ENCODE measurements at places on chromosomes 6 and 20.

DNA sequence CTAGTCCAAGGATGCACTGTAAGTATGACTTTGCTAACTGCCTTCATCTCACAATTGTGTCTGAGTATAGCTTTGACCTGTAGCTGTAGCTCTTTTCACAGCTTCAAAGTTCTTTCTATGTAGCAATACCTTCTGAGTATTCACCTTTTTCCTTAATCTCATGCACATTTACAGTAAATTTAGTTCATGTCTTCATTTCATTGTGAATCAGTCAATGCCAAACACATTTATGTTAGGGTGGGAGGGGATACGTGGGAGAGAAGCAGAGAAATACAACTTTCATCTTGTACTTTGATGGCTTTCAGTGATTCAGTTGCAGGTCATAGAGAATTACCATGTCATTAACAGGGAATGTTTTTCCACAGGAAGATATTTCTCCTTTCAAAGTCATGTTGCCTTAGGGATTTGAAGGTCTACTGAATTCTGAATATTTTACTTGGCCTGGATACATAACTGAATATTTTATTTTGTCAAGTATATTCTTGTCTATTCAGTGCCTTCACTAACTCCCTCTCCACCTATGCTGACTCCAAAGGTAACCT, 119.2 kb downstream of the TINAG start:
- DNase-seq: no peak

- DNase-seq: peak; percentile 85
Observed at GRCh38 chr6:16712931-16713484, 48.3 kb downstream of the ATXN1 start.

DNA sequence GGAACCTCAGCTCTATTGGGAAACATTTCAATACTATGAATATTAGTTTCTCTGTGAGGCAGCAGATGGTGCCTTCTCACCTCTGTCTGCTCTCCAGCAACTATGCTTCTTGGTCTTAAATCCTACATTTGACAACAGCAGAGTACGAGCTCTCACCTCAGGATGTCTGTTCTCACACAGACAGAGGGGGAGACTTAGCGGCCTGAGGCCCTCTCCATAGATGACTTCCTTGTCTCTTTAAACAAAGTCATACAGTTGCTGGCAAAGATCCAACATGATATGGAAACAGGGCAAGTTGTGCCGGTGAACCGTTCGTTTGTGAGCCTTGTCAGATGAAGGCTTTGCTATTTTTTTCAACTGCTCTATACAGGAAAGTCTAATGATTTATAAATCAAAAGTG, 43.7 kb upstream of the GABRR1 start:
- peak; percentile 95 for DNase-seq

DNA sequence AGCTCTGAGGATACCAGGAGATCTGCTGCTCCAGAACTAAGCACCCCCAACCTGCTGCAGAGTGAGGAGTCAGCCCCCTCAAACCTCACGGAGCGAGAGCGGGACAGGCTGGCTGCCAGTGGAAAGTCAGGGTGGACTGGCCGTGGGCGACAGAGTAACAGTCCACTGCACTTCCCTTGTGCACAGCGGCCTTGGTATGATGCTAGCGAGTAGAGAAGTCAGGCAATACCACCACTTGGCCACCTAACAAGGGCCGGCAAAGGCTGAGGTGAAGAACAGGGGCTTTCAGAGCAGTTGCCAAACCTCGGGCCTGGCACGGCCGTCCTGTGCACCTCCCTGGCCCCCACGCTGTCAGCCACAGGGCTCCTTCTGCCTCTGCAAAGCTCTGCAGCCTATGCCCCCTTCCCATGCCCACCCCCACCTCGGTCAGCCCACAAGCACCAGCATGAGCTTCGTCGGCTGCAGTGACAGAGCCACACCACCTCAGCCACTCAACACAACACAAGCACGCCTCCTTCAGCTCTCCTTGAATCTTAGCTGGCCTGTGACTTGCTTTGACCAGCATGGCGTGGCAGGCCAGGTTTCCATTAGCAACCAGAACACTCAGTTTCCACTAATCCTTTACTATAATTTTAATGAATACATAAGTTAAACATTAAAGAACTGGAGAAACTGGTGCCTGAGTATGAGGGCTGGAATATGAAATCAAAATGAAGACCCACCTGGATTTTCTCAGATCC, 127.6 kb upstream of the SNX9 start:
- DNase-seq: no peak

GRCh38 chr6:107550241-107550840, 60.4 kb downstream of the SOBP start:
- DNase-seq: no peak

GRCh38 chr6:23754197-23754596, 371.8 kb upstream of the NRSN1 start:
- peak; percentile 41 for DNase-seq

DNA sequence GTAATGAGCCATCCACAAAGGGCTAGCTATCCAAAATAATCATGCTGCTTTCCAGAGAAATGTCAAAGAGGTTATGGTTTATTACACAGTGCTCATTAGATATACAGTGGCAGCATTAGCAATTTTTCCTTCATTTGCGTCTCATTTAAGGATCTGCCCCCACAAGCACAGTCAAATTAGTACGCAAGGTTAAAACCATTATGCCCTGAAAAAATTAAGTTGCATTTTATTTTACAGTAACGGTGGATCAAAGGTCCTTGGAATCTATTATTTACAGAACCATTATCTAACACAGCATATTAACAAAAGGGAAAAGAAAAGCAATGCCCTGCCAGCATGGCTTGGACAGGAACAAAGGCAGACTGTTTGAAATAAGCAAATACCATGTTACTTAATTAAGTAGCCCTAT, 144.8 kb downstream of the PDSS2 start:
- no peak for DNase-seq

GRCh38 chr20:47252879-47253307, 103.6 kb downstream of the ZMYND8 start:
- DNase-seq: no peak

GRCh38 chr6:157638779-157639178, 184.3 kb upstream of the SNX9 start:
- no peak for DNase-seq

- no peak for DNase-seq
Observed at GRCh38 chr20:35436177-35436573, 1.9 kb downstream of the GDF5 start.

- no peak for DNase-seq
Observed at GRCh38 chr6:102853249-102853955, 1459.9 kb downstream of the GRIK2 start.

- DNase-seq: no peak
Observed at GRCh38 chr20:47370850-47371782, 14.6 kb upstream of the ZMYND8 start.

DNA sequence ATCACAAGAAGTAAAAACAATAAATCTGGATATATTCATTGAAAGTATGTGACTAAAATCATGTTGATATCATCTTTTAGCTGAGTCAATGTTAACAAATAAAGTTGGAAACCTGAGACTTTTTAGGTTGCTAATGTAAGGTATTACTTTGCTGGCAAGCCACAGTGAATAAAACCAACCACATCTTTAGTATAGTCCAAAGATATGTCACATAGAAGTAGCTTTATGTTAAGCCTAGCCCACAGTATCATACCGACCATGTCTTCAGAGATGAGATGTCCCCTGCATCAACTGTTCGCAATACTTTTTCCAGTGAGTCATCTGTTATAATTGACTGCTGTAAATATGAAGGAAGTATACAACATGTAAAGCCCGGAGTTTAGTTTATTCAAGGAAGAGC, 107.6 kb upstream of the MCHR2 start:
- DNase-seq: peak; percentile 18

GRCh38 chr6:8174571-8174970, 72.2 kb upstream of the EEF1E1 start:
- DNase-seq: no peak

DNA sequence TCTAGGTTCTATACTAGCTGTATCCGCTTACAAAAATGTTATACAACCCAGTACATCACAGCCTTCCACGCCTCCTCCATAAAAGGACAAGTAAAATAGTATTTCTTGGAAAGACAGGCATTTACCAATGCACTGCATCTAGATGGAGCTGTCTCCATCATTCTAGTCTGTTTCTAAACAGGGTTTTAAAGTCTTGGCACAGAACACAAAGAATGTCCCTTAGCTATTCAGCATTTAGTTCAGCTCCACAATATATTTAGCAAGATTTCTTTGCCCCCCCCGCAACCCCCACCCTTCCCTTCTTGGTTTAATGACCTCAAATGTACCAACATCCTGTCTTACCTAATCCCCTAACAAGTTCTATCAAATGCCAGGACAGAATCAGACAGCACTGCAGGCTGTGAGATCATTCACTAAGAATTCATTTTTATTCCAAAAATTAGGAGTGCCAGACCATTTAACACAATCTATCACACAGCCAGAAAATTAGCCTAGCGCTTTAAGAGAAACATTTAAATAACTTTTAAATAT, 198.6 kb downstream of the BACH2 start:
- DNase-seq: peak; percentile 73

GRCh38 chr6:141261016-141261671, 871.6 kb upstream of the GJE1 start:
- DNase-seq: no peak

GRCh38 chr6:16503970-16504415, 257.3 kb downstream of the ATXN1 start:
- DNase-seq: peak; percentile 28

DNA sequence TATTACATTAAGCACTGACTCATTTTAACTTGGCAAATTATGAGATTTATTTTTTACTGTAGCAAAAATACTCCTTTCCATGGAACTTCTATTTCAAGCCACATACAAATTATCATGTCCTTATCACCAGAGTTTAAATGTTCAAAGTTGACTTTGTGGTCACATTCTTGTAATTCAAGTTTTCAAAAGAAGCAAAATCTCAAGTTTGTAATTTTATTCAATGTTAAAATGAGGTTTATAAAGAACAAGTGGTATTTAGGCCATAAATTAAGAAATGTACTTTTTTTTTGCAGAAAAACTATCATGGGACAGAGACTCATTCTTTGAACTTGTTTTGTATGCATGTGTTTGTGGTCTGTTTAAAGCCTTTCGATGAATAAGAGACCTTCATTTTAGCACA, 811.5 kb downstream of the TENT5A start:
- no peak for DNase-seq

DNA sequence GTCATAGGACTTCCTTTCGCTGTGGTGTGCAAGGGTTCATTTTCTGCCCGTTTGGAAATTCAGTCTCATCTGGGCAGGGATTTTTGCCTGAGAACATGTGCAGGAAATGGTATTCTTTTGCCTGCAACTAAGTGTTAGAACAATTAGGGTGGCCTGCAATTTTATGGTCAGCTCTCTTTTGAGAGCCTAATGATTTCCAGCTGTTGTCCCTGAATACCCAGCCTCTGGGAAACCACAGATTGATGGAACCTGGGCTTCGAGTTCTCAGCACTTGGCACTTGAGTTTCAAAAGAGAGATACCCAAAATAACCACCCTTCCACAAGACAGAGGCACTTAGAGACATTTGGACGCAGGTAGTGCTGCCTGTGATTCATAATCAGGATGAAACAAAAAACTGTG, 217.2 kb upstream of the FOXA2 start:
- DNase-seq: no peak

- peak; percentile 67 for DNase-seq
Observed at GRCh38 chr6:135179920-135180541, 1.1 kb upstream of the MYB start.

GRCh38 chr6:215335-216034, 76.8 kb upstream of the DUSP22 start:
- DNase-seq: no peak

DNA sequence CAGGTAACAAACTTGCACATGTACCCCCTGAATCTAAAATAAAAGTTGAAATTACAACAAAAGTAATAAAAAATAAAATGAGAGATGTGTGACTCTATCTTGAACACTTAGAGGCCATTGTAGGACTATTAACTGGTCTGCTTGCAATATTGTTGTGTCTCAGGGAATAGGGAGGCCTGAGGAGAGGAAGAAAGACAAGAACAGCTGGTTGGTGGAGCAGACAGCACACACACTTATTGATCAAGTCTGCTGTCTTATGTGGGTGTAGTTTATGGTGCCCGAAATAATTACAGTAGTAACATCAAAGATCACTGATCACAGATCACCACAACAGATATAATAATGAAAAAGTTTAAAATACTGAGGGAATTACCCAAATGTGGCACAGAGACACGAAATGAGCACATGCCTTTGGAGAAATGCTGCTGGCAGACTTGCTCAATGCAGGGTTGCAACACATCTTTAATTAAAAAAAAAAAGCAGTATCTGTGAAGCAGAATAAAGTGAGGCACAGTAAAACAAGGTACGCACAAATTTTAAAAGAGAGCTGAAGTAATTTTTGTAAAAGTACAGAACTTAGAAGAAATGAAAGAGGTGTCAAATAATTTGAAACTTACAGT, 110.1 kb upstream of the HDAC2 start:
- no peak for DNase-seq

DNA sequence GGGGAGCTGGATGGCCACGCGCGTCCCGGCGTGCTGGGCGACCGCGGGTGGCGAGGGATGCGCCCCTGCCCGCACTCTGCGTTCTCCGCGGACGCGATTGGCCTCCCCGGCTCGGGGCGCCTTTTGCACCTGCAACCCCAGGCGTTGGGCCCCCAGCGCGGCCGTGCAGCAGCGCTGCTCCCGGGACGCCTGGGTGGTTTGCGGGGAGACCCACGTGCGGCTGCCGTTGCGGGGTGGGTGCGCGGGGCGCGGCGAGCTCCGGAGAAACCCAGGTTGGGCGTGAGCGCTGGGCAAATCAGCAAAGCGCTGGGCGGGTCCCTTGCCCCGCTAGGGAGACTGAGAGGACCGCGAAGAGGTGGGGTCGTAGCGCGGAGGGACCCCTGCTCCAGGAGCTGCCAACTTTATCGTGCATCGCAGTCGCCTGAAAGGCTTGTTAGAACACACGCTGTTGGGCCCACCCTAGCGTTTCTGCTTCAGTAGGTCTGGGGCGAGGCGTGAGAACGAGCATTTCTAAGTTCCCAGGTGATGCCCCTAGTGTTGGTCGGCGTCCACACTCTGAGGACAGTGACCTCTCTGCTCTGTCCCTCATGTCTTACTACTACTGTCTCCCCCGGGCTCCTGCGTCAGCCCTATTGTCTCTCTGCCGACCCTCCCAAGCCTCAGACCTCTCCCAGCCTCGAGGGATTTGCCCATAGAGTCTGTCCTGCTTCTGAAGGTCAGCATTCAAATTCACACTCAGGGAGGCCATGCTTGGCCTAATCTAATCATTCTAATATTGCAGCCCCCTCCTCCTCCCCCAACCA, 538 bp upstream of the ZFP64 start:
- peak; percentile 79 for DNase-seq

DNA sequence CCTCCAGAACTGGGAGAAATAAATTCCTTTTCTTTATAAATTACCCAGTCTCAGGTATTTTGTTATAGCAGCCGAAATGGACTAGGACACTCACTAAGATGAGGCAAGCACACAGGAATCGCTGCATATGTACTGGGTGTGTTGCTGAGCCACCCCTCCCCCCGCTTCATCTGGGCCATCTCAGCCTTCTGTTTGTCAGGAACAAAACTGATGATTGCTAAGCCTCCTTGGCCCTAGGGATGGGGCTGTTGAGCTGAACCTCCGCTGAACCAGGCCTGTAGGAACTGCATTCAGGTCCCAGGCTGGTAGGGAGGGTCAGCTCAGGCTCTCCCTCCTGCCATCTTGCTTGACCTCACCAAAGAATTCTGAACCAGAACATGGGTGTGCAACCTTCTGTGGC, 108.6 kb downstream of the MAP3K7 start:
- DNase-seq: peak; percentile 62

GRCh38 chr6:147961481-147962141, 381.0 kb upstream of the SASH1 start:
- DNase-seq: no peak
